Myometrial cell (primary cell): ENCODE measurements at places on chromosomes 6 and 20. TPM values are rescaled to one million over a fixed set of nuclear protein-coding genes. Genes with fewer than 3 reads are reported as not detected.

Gene TUBB1
- total RNA-seq, result not detected in 2 replicates

Gene SPTLC3
- 2.1 and 4.9 TPM in 2 replicates for total RNA-seq

Gene STMND1
- not detected in 2 replicates for total RNA-seq

Gene PROCR
- total RNA-seq, result 79.9 and 89.7 TPM in 2 replicates

Gene LAMA2
- 42.4 and 54.8 TPM in 2 replicates for total RNA-seq

Gene LRRN4
- not detected in 2 replicates for total RNA-seq

Gene CRISP2
- total RNA-seq, result not detected in 2 replicates

Gene TMC2
- not detected in 2 replicates for total RNA-seq

Gene TP53TG5
- 3.2 TPM in 1 of 2 replicates, not detected in the other for total RNA-seq

Gene BPI
- not detected in 2 replicates for total RNA-seq

Gene TFAP2C
- 8.0 and 8.6 TPM in 2 replicates for total RNA-seq
